ENCODE measurements at places on chromosomes 12 and 14.

DNA sequence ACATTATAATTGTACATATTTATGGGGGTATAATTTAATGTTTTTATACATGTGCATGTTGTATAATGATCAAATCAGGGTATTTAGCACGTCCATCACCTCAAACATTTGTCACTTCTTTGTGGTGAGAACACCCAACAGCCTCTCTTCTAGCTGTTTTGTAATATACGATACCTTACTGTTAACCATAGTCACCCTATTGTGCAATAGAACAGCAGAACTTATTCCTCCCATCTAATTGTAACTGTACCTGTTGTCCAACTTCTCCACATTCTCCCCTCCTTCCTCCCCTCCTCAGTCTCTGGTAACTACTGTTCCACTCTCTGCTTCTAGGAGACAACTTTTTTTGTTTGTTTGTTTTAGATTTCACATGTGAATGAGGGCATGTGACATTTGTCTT, 197.0 kb upstream of the PKP2 start:
- DNase-seq = no peak

DNA sequence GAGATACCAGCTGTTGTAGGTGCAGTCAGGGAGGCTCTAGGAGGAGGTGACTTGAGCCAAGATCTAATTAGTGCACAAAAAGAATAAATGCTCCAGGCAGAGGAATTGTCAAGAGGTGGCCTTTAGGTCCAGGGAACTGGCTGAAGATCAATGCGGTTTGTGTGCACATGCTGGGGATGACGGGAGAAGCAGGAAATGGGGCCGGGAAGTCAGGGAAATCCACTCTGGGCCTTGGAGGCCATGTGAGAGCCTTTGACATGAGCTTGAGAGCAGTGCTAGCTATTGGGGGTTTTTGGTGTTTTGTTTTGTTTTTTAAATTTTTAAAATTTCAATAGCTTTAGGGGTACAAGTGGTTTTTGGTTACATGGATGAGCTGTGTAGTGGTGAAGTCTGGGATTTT, 67.4 kb downstream of the MVK start:
- DNase-seq = no peak

- DNase-seq = no peak
Measured at GRCh38 chr14:31278883-31279282, 71.3 kb upstream of the HECTD1 start.

- no peak for DNase-seq
Measured at GRCh38 chr14:39102265-39102968, 618 bp downstream of the SEC23A start.

DNA sequence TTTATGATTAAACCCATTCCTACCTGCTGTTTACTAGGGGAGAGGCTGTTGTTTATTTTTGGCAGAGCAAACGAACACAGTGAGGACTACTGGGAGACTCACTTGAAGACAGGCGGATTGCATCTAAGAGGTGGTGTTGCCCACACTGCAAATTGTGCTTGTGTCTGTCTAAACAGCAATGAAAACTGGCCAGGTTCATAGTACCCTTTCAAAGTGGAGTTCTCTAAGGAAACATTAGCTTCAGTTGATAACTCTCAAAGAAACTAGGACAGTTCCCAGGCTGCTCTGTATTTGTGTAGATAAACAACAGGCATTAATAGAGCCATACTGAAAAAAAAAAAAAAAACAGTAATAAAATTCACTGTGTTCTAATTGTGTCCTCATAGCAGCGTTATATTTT, 466.0 kb upstream of the RGS6 start:
- DNase-seq = no peak

- DNase-seq = no peak
Measured at GRCh38 chr14:63343878-63344277, 25.1 kb upstream of the GPHB5 start.

- DNase-seq = no peak
Measured at GRCh38 chr14:106134886-106135285, 608.5 kb downstream of the TMEM121 start.

Data from CD4-positive, alpha-beta T cell treated with Interleukin-6 for 4 hours (primary cell).